ENCODE measurements at places on chromosomes 5 and 9.

- no peak for DNase-seq
These were observed 38.8 kb upstream of the BOD1 start for GRCh38 chr5:173655196-173655797.

- no peak for DNase-seq
These were observed 692.9 kb downstream of the MTRR start for GRCh38 chr5:8561854-8562253.

DNA sequence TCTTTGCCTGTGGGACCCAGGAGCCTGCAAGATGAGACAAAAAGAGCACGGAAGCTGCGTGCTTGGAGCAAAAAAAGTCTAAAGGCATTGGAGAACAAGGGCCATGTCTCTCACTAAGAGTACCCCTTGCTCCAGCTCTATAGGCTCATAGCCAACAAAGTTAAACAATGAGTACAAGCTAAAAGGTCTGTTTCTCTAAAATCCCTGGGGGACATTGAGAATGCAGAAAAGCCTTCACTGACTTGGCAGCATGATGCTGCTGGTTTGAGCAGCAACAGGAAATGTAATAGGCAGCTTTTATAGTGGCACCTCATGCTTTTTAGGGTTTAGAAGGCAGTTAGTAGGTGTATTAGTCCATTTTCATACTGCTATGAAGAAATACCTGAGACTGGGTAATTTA is 287.5 kb downstream of the SMARCA2 start:
- DNase-seq, result no peak

- DNase-seq, result peak; percentile 91
These were observed at the start of gene RFX3 for GRCh38 chr9:3525836-3526164. TSS of gene RFX3 (minus strand) at chr9:3526001. CDS start at chr9:3395588, 130,413 bp downstream.

- no peak for DNase-seq
These were observed 197.5 kb downstream of the TUSC1 start for GRCh38 chr9:25480696-25481095.

- DNase-seq, result no peak
These were observed 1284.1 kb upstream of the ACO1 start for GRCh38 chr9:31100311-31100710.

- no peak for DNase-seq
These were observed 49.0 kb downstream of the ZNF462 start for GRCh38 chr9:106911951-106912350.

GRCh38 chr5:154901276-154901675 is 36.7 kb downstream of the GEMIN5 start:
- DNase-seq, result no peak

- no peak for DNase-seq
These were observed 396.4 kb downstream of the TMEM232 start for GRCh38 chr5:110329955-110330525.

- no peak for DNase-seq
These were observed 5.5 kb upstream of the DNAJB5 start for GRCh38 chr9:34984049-34984448.

GRCh38 chr5:68562308-68562707 is 346.8 kb downstream of the PIK3R1 start:
- DNase-seq, result no peak

- DNase-seq, result no peak
These were observed 6.5 kb downstream of the TMEM161B start for GRCh38 chr5:88262116-88262515.

GRCh38 chr5:34656700-34657273 is 659 bp downstream of the RAI14 start:
- DNase-seq, result no peak

Data from amniotic stem cell (primary cell).